ENCODE measurements at places on chromosomes 4 and X.

- DNase-seq, result no peak
Observed at GRCh38 chr4:23320931-23321587, 568.8 kb downstream of the PPARGC1A start.

DNA sequence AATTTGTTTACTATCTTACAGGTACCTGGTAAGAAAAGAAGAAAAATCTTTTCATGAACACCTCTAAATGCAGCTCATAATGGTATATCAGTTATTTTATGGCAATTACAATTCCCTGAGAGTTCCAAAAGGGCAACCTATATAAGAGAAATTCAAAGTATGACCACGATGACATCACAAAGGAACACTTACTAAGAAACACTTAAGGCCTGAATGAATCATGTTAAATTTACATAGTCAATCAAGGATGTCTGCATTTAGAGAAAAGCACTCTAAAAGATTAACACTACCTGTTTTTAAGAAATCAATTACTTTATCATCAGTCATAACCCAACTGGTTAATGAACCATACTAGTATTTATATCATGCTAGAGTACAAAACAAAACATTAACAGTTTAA lies 63.9 kb downstream of the LCORL start:
- no peak for DNase-seq

DNA sequence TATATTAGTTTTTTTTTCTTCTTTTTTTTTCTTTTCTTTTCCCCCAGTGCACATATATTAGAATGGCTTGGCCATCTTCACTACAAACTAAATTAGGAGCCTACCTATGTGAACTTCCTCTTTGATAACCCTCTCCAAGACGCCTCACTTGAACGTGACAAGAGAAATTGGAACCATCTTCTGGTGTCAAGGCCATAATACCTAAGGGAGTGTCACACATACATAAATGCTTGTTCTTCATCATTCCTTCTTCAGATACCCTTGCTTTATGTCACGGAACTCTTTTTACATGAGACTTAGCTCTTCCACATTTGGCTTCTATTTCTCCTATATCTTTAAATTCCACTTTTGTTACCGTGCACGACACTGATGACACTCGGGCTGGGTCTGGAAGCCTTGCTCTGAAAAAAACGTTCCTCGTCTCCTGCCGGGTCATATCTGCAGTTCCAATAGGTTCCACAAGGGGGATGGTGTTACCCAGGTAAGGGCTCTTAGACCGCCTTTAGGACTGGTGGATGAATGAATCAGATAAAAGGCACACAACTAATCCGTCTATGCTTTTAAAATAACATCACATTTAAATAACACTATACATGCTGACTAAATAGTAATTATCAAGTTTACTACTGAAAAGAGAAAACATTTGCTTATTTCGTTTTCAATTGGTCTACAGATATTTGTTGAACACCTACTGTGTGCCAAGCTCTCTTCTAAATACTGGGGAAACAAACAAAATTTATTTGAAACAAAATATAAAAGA lies 19.9 kb downstream of the DGAT2L6 start:
- DNase-seq, result peak; percentile 52

DNA sequence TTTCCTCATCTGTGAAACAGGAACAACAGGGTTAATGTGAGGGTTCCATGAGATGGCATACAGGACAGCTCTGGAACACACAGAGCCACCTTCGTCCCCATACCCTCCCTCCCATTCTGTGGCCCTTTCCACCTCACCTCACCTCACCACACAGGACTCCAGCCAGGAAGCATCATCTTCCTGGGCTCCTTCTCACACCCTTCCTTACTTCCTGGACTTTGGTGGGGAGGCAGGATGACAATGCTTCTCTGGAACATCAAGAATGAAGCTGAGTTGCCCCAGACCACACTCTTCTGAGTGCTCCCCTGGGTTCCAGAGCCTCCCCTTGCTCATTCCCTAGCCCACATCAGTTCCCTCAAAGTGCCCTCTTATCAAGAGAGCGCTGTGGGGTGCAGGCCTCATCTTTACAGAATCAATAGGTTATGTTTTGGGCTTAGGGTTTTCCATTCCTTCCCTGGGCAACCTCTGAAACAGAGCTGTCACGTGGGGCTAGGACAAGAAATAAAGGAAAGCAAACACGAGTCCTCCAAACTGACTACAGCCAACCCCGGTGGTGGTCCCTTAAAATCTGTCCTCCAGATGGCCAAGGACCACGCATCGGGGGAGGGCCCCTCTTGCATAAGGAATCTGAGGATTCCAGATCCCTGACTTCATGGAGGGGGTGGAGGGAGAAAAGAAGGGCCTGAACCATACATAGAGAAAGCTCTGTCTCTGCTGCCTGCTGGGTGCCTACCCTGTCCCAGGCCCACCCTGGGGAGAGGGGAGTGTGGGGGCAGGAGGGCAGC lies 74.4 kb upstream of the ATP6AP2 start:
- no peak for DNase-seq

DNA sequence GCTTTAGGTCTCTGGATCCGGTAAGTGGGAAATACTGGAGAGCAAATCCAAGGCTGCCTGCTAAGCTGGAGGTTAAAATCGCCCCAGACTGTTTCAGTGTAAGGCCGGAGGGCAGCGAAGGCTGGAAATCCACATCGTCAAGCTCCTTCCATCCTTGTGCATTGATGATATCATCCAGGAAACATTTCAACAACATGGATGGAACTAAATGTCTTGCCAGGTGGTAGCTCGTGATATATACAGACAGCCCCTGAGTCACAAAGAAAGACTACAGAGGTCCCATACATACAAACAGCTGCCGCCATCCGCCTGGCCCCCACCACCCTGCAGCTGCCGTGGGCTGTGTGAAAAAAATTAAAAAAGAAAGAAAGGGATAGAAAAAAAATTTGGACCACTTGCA lies 148.9 kb upstream of the RBPJ start:
- DNase-seq, result no peak

DNA sequence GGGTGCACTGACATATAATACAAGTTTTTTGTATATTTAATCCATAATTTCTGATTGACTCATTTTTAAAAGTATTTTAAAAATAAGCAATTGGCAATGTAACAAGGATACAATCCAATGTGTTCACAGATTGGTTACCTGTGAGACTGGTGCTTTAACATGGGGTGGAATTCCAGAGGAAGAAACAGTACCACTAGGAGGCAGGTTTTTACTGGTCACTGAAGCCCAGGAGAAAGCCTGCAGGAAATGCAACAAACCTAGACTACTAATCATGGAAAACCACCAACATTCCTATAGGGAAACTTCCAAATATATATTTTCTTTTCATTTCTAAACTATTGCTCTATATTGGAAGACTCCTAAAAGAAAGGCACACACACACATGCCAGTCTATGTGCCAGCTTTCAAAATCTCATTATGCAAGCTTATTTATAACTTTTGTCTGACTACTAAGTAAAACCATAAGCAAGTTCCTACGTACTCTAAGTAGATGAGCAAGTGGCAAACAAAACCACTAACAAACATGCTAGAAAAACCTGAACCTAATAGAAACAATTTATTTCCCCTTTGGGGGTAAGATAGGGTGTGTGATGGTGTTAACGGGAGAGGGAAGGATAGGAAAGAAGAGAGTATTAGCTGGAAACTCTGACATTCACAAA lies 19.2 kb downstream of the G3BP2 start:
- no peak for DNase-seq

DNA sequence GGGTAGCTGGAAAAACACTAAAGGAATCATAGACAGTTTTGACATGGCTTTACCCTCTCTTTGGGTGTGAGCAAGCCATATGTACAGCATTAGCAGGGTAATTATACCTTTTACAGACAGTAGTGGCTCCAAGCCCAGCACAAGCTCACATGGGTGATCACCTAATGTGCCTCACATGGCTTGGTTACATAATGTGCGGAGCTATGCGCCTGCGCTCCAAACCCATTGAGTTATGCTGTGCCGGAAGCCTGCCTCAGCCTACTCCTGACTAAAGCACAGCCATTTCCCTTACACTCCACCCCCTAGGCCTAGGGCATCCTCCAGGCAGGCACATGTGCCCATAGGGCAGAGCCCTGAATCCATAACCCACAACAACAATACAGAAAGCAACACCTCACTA lies 6.5 kb upstream of the TSPAN5 start:
- DNase-seq, result no peak

- peak; percentile 16 for DNase-seq
Observed at GRCh38 chr4:109434007-109434971, 674 bp downstream of the SEC24B start.

GRCh38 chrX:74133156-74133796 lies 170.7 kb upstream of the ZCCHC13 start:
- no peak for DNase-seq

- DNase-seq, result no peak
Observed at GRCh38 chr4:176563591-176563990, 229.1 kb downstream of the VEGFC start.

GRCh38 chrX:155086202-155086840 lies 15.0 kb downstream of the BRCC3 start:
- peak; percentile 40 for DNase-seq

GRCh38 chr4:158543191-158543590 lies 21.5 kb downstream of the RXFP1 start:
- DNase-seq, result no peak

GRCh38 chr4:7151668-7152227 lies 40.6 kb upstream of the SORCS2 start:
- no peak for DNase-seq

DNA sequence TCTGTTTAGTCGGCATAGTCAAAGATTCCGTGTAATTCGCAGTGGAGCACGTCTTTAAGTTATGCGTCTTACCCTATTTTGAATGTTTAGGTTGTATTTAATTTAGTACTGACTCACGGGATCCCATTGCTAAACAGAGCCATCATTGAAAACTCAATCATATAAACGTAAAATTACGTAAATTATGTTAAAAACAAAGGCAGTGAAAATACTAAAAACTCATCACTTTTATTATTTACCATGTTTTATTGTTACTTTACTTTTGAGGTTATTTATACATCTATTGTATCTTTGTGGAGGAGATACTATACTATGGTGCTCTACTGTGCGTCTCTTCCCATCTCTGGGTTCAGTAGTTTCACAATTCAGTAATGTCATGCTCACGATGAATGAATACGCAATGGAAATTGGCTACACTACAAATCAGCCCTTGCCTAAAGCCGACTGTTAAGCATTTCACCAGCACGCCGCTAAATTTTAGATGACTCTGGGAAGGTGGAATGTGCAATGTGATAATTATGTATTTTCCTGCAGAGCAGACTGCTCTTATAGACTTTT lies 944 bp downstream of the FUNDC2 start:
- DNase-seq, result no peak
